ENCODE measurements at places on chromosomes 5 and 9.

- no peak for DNase-seq
These were observed 605.4 kb downstream of the ISL1 start for GRCh38 chr5:51988634-51989033.

- peak; percentile 60 for DNase-seq
These were observed 360 bp downstream of the KLF4 start for GRCh38 chr9:107489144-107489673.

DNA sequence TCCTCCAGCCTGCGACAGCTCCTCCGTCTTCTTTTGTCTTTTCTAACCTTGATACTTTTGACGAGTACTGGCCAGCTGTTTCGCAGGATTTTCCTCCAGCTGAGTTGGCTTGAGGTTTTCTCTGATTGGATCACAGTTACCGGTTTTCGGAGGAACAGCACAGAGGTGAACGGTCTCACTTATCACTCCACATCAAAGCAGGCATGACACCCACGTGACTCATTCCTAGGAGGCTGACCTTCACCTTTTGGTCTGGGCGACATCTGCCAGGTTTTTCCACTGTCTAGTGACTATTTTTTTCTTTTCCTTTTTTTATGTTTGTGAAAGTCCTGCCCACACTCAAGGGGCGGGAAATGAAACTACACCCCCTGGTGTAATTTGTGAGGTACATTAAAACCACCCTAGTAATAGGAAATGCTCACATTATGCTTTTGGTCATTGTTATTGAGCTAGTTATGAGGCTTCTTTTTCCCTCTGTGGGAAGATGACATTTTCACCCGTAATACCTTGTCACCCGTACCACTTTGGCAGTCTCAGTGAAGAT, 319.2 kb downstream of the GADD45G start:
- DNase-seq, result no peak

DNA sequence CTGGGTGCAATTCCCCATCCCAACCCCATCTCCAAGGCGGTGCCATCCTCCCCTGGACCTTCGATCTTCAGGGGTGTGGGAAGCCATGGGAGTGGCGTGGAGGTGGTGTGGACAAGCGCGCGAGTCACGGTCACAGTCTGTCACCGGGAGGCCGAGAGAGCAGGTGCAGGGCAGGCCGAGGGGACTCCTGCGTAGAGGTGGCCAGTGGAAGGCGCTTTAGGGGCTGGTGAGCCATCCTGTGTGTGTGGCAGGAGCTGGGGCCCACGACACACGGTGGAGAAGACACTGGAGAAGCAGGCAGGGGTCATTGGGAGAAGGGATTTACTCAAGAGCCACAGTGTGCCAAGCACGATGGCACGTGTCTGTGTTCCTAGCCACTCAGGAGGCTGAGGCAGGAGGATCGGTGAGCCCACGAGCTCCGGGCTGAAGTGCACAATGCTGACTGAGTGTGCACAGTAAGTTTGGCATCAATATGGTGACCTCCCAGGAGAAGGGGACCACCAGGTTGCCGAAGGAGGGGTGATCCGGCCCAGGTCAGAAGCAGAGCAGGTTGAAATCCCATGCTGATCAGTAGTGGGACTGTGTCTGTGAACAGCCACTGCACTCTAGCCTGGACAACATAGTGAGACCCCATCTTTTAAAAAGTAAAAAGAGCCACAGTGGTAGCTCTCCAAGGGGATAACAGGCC, 145.1 kb upstream of the PHYKPL start:
- no peak for DNase-seq

DNA sequence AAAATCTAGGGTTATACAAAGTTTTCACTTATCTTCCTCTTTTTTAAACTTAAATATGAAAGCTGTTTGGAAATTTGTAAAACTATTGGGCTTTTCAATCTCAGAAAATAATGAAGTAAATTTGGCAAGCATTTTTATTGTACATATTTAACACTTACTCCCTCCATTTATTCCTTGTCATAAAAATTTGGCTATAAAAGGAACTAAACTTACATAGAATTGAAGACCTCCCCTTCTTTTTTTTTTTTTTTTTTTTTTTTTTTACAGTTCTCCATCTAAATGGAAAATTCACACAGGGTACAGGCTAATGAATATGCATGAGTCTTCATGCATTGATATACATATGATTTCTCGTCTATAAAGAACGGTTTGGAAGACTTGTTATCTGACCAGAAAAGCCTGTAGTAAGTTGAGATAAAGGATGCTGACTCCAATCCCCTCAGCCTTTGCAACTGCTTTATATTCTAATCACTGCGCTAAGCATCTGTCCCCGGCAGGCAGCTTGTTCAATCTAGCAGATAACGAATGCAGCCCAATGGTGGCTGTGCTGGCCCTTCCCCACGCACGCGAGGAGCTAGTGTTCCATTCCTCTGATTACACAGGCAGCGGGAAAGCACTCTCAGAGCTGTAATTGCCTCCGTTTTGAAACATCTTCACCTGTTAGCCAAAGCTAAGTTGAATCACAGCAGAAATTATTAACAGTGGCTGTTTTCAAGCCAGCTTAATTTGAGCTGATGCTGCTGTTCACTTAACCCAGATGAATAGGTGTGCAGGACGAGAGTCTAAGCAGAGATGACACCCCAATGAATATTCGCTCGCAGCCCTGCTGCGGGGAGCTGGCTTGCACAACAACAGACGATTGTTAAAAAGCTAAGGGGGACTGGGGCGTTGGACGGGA, 453.8 kb upstream of the ZNF608 start:
- DNase-seq, result peak; percentile 5

- DNase-seq, result no peak
These were observed 290.6 kb downstream of the CD180 start for GRCh38 chr5:66906021-66906420.

GRCh38 chr5:121681229-121681855, 170.3 kb upstream of the FTMT start:
- DNase-seq, result no peak
